ENCODE measurements at places on chromosomes 5 and 9.

DNA sequence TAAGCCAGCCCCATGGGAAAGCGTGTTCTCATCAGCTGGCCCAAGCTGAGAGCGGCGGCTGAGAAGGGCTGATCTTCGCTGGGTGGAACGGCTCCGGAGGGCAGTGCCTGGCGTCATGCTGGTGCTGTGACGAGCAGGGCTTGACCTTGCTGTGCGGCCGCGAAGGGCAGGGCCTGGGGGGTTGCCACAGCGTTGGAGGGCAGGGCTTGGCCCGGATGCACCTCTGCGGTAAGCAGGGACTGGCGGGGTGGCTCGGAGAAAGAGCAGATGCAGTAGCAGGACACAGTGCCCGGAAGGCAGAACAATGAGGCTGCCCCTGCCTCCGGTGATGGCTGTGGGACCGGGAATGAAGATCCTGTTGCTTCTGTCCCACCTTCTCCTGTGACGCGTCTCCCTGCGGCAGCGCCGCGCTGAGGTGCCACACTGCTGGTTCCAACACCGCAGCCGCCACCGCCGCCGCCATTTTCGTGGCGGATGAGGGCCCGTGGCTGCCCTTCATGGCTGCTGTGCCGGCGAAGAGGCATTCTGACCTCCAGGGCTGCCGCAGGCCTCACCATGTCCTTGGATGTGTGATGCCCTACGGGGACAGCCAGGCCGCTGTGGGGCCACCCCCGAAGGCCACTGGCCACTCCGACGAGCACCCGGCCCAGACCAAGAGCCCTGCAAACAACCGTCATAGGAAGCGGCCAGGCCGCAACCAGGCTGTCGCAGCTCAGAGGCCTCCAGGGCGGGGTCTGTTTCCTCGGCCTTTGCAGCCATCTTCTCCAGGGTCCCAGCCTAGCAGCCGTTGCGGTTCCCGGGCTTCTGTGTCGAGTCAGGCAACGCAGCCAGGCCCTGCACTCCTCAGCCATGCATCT, 890.5 kb upstream of the CTNND2 start:
- no peak for DNase-seq

GRCh38 chr9:87115785-87116184, 168.5 kb upstream of the GAS1 start:
- DNase-seq = no peak

DNA sequence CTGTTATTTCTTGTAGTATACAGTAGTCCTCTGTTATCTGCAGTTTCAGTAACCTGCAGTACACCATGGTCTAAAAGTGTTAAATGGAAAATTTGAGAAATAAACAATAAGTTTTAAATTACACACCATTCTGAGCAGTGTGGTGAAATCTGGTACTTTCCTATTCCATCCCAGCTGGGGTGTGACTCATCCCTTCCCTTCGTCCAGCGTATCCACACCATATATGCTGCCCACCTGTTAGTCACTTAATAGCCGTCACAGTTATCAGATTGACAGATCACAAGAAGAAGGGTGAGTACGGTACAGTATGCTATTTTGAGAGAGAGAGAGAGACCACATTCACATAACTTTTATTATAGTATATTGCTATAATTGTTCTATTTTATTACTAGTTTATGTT, 28.9 kb downstream of the FAM151B start:
- no peak for DNase-seq

DNA sequence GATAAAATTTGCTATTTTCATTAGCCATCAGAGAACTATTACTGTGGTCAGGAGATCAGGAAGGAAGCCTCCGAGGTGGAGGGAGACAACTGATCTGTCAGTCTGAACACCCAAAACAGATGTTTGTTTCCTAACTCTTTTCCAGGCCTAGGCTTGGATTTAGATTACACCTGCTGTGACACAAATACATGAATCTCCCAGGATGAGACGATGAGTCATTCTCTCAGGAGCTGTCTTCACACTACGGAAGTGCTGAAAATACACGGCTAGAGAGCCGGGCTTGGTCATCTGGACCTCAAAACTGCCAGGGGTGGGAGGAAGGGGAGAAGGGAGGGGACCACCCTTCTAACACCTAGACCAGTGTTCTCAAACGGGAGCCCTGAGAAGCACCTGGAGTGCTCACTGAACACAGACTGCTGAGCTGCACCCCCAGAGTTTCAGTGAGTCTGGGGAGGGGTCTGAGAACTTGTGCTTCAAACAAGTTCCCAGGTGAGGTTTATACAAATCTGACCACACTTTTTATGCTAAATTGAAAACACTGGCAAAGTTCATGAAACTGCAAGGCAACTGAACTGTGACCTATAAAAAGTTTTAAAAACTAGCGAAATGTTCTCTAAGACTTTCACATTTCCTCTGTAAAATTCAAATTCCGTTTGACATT, 80.3 kb upstream of the EQTN start:
- no peak for DNase-seq

DNA sequence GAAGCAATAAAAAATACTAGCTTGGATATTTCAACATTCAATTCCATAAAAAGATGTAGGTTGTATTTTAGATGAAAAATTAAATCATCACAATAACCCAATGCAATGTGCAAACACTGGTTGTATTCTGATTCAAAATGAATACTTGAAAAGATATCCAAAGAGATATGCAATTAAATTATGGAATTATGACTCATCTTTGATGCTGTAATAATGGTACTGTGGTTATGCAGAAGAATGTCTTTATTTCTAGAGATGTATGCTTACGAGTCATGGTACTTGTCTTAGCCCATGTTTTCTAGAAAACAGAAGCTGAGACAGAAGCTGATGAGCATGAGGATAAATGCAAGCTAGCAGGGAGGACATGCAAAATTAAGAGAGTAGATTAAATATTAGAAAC, 1941.4 kb upstream of the NUDT12 start:
- no peak for DNase-seq

GRCh38 chr9:77010527-77010926, 8.9 kb upstream of the FOXB2 start:
- no peak for DNase-seq

GRCh38 chr5:23730023-23730422, 222.6 kb downstream of the PRDM9 start:
- no peak for DNase-seq

DNA sequence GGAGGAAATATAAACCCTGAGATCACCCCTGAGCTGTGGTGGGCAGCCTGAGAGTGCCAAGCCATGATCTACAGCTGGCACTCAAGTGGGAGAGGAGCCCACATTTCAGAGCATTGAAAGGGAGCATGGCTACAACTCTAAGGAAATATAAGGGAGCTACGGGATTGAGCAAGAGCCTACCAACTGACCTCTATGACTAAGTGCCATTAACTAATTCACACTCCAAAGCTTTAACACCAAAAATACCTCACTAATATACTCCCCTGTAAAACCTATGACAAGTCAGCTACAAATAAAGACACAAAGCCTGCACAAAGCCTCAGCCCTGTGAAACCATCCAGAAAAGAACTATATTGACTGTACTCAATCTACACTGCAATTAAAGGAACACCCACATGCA, 286.8 kb upstream of the RPS23 start:
- no peak for DNase-seq

DNA sequence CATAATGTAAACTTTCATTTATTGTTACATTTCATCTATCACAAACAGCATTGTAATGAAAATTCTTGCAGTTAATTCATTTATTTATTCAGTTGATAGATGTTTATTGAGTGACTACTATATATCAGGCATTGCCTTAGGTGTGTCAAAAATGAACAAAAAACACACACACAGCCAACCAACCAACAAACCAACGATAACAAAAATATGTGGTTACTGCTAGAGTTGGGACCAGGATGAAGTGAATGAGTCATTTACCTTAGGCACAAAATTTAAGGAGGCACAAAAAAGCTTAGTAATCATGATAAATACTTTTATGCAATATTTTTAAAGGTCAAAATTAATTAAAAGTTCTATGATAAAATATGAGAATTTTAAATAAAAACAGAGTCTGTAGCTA, 223.4 kb downstream of the CSNK1G3 start:
- no peak for DNase-seq

GRCh38 chr9:35374910-35375309, 115.0 kb upstream of the RUSC2 start:
- no peak for DNase-seq

- no peak for DNase-seq
These were observed 133.0 kb downstream of the GNA14 start for GRCh38 chr9:77514886-77515711.

DNA sequence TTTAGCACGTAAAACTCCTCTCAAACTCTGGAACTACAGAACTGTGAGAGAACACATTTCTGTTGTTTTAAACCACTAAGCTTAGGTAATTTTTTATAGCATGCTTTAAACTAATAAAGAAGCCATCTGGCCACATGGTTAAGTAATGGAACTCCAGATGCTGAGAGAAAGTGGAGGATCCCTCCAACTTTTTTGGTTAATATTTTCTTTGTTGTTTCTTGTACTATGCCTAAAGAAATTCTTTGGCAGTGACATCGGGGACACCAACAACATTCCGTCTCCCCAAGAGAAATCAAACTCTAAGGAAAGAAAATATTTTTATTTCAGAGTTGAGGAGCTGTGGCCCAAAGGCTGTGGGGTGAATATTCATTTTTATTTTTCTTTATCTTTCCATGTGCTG, 734.8 kb upstream of the CDH9 start:
- DNase-seq = no peak

- DNase-seq = no peak
These were observed 197.1 kb upstream of the TBCA start for GRCh38 chr5:77973253-77973609.

- peak; percentile 74 for DNase-seq
These were observed 30.0 kb upstream of the PSD2 start for GRCh38 chr5:139765409-139766217.

GRCh38 chr5:107538331-107538730, 132.4 kb downstream of the EFNA5 start:
- DNase-seq = no peak

GRCh38 chr5:149207831-149208230, 63.8 kb upstream of the AFAP1L1 start:
- DNase-seq = no peak

- no peak for DNase-seq
These were observed 234.1 kb downstream of the ADGRV1 start for GRCh38 chr5:90792725-90793124.

- DNase-seq = no peak
These were observed 99.2 kb upstream of the SLC30A5 start for GRCh38 chr5:68994645-68995044.

DNA sequence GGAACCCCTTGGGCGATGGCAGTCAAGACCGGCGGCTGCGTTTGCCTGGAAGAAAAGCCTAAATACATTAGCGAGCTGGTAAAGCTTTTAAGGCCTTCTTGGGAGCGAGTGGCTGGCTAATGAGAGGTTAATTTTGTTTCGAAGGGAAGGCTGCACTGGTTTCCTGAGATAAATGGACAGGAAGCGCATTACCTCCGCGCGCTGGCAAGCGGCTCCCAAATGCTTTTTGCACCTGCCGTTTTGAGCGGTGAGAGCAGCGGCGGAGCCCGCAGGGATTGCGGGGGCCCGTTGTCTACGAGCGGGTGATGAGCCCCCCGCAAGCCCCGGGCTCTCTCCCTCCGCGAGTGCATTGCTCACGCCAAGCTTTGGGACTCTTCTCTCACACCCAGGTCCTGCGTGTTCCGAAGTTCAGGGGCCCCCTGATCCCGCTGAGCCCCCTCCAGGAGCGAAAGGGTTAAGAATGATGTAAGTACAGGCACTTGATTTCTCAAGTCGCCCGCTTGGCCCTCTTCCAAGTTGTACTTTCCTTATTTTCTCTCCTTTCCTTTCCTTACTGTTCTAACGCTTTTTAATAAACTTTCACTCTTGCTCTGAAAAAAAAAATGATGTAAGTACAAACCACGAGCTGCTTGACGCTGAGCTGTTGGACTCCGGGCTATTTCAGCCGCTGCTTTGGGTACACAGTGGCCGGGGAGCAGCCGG, 3.1 kb upstream of the RGMB start:
- no peak for DNase-seq

DNA sequence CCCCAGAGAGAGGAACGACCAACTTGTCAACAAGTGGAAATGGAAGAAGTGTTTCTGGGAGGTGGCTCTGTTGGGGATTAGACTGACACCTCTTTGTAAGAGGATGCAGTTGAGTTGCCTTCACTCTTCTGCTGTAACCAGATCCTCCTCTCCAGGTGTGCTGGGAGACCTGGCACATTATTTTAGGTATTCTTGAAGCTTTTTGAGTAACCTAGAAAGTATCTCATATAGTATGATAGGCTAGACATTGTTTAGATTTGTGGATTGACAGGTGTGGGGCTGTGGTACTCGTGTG, 21.6 kb downstream of the SNX30 start:
- DNase-seq = no peak

- no peak for DNase-seq
These were observed 81.2 kb upstream of the NAA35 start for GRCh38 chr9:85859765-85860164.

- no peak for DNase-seq
These were observed 48.7 kb downstream of the NEURL1B start for GRCh38 chr5:172689801-172690200.

- no peak for DNase-seq
These were observed 193.4 kb upstream of the GAS1 start for GRCh38 chr9:87140605-87141109.

All from activated gamma-delta T cell treated with anti-CD3 and anti-CD28 coated beads, Interleukin-2, amount 50 U/mL, for 16 hours (primary cell).